ENCODE measurements at places on chromosomes 11 and 22.

GRCh38 chr11:134654161-134654915, 242.3 kb upstream of the B3GAT1 start:
- no peak for DNase-seq

DNA sequence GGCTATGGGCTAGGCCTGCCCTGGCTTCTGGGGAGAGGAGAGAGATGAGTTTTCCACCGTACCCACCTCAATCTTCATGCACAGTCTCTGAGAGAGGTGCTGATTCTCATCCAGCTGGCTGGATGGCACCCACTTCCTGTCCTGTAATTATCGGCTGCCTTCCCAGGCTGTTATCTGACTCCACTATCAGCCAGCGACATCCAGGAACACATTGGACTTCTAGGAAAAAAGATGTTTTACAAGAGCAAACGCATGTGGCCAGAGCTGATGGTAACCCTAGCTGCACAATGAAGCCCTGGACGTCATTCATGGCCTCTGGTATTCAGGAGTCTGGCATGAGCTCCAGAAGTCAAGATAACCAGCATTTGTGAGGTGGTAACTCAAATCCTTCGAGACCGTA, 137.4 kb downstream of the EHF start:
- DNase-seq = no peak

GRCh38 chr11:31797190-31798056, 13.7 kb downstream of the PAX6 start:
- no peak for DNase-seq

DNA sequence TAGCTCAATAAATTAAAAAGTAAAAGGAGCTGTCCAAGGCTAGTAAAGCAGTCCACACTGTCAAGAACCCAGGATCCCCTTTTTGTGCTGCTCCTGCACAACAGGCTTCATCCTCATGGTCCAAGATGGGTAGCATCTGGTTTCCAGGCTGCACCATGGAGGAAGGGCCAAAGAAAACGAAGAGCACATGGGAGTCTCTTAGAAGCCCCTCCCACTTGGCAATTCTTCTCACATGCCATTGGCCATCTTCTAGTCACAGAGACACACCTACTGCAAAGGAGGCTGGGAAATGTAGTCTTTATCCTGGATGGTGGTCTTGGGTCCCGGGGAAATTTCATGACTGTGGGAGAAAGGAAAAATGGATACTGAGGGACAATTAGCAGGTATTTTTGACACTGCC, 37.8 kb downstream of the PRR5L start:
- no peak for DNase-seq

DNA sequence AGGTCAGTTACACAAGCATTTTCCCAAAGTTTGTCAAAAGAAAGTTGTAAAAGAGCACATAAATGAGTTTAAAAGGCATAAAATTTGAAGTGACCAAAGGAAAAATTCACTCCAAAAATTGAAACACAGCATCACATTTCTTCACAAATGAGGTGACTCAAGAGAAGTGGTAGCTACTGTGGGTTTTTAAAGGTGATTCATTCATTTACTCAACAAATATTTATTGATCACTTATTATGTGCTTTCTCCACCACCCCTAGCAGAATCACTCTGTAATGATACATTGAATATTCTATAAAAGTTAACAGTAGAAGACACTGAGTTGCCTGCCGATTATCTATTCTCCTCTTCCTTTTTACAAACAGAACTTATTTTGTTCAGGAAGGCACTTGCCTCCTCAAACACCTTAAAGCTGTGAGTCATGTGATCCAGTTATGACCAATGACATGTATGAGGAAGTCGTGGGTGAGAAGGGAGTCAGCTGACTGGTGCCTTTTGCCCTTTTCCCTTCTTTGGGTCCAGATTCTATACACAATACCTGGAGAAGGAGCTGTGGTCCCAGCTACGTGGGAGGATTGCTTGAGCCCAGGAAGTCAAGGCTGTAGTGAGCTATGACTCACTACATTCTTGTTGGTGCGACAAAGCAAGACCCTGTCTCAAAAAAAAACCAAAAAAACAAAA, 67.7 kb upstream of the CLNS1A start:
- DNase-seq = no peak
